Neural progenitor cell (in vitro differentiated cells): ENCODE measurements at places on chromosomes 1 and 21. TPM values are rescaled to one million over a fixed set of nuclear protein-coding genes. Genes with fewer than 3 reads are reported as not detected.

DNA sequence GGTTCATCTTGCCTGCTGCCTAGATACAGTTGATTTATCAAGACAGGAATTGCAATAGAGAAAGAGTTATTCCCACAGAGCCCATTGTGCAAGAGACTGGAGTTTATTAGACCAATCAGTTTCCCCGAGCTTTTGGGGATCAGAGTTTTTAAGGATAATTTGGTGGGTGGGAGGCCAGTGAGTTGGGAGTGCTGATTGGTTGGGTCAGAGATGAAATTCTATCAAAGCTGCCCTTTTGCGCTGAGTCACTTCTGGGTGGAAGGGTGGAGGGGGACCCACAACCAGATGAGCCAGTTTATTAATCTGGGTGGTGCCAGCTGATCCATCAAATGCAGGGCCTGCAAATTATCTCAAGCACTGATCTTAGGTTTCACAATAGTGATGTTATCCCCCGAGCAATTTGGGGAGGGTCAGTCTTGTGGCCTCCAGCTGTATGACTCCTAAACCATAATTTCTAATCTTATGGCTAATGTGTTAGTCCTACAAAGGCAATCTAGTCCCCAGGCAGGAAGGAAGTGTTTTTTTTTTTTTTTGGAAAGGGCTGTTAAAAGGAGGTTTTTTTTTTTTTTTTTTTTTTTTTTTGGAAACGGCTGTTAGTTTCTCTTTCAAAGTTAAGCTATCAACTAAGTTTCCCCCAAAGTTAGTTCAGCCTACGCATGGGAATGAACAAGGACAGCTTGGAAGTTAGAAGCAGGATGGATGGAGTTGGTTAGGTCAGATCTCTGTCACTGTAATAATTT, 7.4 kb downstream of the SLC16A4 start:
- H3K27me3 ChIP-seq = no peaks in the 10 kb centered on the region
- H3K27ac ChIP-seq = no peak overlapping the region
- H3K4me3 ChIP-seq = no peak overlapping the region
- DNase-seq = no peak
- no peaks in the 10 kb centered on the region for H3K4me1 ChIP-seq

DNA sequence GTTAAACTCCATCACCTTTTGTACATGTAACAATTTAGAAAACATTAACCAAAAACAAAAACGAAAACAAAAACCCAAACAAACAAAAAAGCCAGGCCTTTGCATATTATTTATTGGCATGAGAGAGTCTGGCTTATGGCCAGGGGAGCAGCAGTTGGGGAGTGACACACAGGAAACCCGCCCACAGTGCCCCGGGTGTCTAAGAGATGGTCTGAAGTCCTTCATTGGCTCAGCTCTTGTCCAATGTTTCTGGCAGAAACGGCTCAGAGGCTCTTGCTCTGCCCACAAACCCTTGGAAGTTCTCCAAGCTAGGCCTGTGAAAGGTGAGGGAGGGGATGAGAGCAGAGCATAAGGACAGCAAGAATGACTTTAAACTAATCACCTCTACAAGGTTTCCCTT, 131.5 kb downstream of the CNIH3 start:
- no peaks in the 10 kb centered on the region for H3K27me3 ChIP-seq
- no peak overlapping the region for H3K27ac ChIP-seq
- H3K4me1 ChIP-seq = no peaks in the 10 kb centered on the region
- H3K4me3 ChIP-seq = no peak overlapping the region
- no peak for DNase-seq

GRCh38 chr1:161251579-161251978, 7.0 kb upstream of the PCP4L1 start:
- no peak overlapping the region for H3K4me3 ChIP-seq
- no peak for DNase-seq
- no peaks in the 10 kb centered on the region for H3K27me3 ChIP-seq
- H3K36me3 ChIP-seq = no peaks in the 10 kb centered on the region
- no peak overlapping the region for H3K27ac ChIP-seq

DNA sequence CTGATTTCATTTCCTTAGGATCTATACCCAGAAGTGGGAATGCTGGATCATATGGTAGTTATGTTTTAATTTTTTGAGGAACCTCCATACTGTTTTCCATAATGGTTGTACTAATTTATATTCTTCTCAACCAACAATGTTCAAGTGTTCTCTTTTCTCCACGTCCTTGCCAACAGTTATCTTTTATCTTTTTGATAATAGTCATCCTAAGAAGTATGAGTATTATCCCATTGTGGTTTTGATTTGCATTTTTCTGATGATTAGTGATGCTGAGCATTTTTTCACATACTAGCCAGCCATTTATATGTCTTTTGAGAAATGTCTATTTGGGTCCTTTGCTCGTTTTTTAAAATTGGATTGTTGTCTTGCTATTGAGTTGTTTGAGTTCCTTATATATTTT, 38.5 kb downstream of the ABCD3 start:
- H3K36me3 ChIP-seq = peaks cover 1% of the 10 kb centered on the region
- H3K27me3 ChIP-seq = no peaks in the 10 kb centered on the region
- no peak for DNase-seq
- H3K4me1 ChIP-seq = no peaks in the 10 kb centered on the region
- H3K27ac ChIP-seq = no peak overlapping the region

DNA sequence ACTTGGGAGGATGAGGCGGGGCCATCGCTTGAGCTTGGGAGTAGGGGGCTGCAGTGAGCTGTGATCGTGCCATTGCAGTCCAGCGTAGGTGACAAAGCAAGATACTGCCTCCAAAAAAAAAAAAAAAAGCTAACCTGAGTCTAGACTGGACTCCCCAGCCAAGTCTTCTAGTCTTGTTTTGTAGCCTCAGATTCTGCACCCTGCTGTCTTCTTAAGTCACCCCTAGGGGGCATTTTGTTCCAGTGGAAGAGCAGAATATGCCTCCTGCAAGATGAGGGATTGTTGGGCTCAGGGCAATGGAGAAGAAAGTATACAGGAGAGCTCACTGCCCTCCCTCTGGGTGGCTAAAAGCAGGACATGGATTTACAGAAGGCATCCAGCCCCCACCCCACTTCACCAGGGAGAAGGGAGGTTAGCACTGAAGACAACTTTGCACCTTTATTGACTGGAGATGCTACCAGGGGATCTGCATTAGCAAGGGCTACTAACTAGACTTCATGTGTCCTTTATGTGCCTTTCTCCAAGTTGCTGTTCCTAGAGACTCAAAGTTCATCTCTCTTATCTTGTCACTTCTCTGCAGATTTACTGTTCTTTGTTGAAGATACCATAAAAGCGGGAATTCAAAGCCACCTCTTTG, 15.3 kb upstream of the RNF187 start:
- peaks cover 17% of the 10 kb centered on the region for H3K4me1 ChIP-seq
- no peaks in the 10 kb centered on the region for H3K36me3 ChIP-seq
- H3K27ac ChIP-seq = no peak overlapping the region
- H3K4me3 ChIP-seq = no peak overlapping the region
- peaks cover 84% of the 10 kb centered on the region for H3K27me3 ChIP-seq

GRCh38 chr1:85135392-85135798, 65.4 kb downstream of the SYDE2 start:
- H3K36me3 ChIP-seq = no peaks in the 10 kb centered on the region
- peaks cover 24% of the 10 kb centered on the region for H3K27me3 ChIP-seq
- DNase-seq = no peak
- no peak overlapping the region for H3K27ac ChIP-seq
- peaks cover 15% of the 10 kb centered on the region for H3K4me1 ChIP-seq

- no peaks in the 10 kb centered on the region for H3K36me3 ChIP-seq
- H3K27ac ChIP-seq = no peak overlapping the region
- no peak for DNase-seq
- H3K4me3 ChIP-seq = no peak overlapping the region
- no peaks in the 10 kb centered on the region for H3K27me3 ChIP-seq
Observed at GRCh38 chr1:169196161-169196560, 89.7 kb downstream of the ATP1B1 start.

GRCh38 chr1:20343149-20343937, 52.7 kb downstream of the VWA5B1 start:
- peak overlapping the region; percentile 42 for H3K4me3 ChIP-seq
- peaks cover 31% of the 10 kb centered on the region for H3K27me3 ChIP-seq

- H3K4me1 ChIP-seq = no peaks in the 10 kb centered on the region
- no peak overlapping the region for H3K27ac ChIP-seq
- H3K4me3 ChIP-seq = no peak overlapping the region
Observed at GRCh38 chr1:160624464-160624863, 22.4 kb downstream of the SLAMF1 start.

DNA sequence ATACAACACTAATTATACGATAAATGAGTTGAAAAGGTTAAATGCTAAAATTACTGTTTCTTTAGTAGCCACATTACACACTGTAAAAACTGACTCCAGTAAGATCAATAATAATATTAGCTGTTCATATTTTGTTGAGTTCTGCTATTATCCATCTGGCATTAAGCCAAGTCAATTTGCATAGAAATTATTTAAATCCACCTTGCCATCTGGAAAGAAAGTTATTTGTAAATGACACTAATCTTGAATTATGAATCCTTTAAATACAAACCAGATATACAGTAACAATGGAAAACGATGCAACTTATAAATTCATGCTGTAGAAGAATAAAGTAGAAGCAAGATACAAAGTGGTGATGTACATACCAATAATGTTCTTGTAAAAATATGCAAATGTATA, 81.4 kb upstream of the BCL10 start:
- no peaks in the 10 kb centered on the region for H3K4me1 ChIP-seq
- H3K27ac ChIP-seq = no peak overlapping the region
- no peak overlapping the region for H3K4me3 ChIP-seq
- no peaks in the 10 kb centered on the region for H3K36me3 ChIP-seq
- no peak for DNase-seq
- no peaks in the 10 kb centered on the region for H3K27me3 ChIP-seq

DNA sequence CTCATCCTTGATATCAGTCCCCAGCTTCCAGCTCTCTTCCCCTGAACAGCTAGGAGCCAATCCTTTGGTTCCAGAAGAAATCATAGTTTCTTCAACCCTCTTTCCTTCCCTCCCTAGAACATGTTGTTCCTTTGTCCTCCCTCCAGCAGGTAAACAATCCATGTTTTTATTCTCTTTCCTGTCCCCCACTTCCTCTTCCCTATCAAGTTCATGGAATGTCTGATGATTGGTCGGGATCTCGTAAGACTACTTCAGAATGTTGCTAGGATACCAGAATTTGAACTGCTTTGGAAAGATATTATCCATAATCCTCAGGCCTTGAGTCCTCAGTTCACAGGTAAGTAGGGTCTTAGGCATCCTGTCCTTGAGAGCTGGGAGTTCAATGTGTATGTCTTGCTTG, 23.1 kb upstream of the SLC27A3 start:
- no peaks in the 10 kb centered on the region for H3K27me3 ChIP-seq
- no peak overlapping the region for H3K27ac ChIP-seq
- no peak for DNase-seq
- no peaks in the 10 kb centered on the region for H3K36me3 ChIP-seq
- H3K4me3 ChIP-seq = no peak overlapping the region
- H3K4me1 ChIP-seq = peaks cover 17% of the 10 kb centered on the region

DNA sequence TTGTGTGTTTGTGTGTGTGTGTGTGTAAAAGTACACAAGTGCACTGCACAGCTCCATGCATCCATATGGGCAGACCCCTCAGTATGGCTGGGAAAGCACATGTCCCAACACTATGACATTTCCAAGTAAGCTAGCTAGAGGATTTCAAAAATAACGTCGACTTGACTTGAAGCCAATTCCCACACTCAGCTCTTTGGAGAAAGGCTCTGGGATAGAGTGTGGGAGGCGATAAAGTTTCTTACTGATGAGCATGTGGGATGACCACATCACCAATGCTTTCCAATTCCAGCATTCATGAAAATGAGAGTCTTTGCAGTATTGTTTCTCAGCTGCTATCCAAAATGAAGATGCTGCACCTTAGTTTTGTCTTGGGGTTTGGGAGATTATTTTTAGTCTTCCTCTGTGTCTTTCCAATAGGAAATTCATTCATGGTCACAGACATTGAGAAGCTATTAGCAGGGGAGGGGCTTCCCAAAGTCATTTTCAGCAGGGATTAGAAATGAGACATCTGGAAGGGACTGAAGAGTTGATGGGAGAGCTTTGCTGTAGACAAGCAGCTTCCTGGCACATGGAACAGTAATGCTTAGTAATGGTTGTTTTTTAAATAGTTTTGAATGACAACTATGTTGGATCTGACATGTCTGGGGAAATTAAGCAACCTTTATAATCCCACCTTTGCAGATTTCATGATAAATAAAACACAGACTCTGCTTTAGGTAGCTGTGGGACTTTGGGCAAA, 143.5 kb downstream of the ASTN1 start:
- H3K27ac ChIP-seq = no peak overlapping the region
- no peak for DNase-seq
- H3K27me3 ChIP-seq = no peaks in the 10 kb centered on the region
- H3K36me3 ChIP-seq = no peaks in the 10 kb centered on the region
- no peaks in the 10 kb centered on the region for H3K4me1 ChIP-seq

GRCh38 chr1:84450910-84451309, 28.2 kb upstream of the RPF1 start:
- peaks cover 3% of the 10 kb centered on the region for H3K27me3 ChIP-seq
- H3K4me3 ChIP-seq = no peak overlapping the region

GRCh38 chr1:3863231-3863935, 6.1 kb downstream of the DFFB start:
- H3K36me3 ChIP-seq = no peaks in the 10 kb centered on the region
- H3K4me3 ChIP-seq = no peak overlapping the region
- no peak for DNase-seq
- no peak overlapping the region for H3K27ac ChIP-seq

DNA sequence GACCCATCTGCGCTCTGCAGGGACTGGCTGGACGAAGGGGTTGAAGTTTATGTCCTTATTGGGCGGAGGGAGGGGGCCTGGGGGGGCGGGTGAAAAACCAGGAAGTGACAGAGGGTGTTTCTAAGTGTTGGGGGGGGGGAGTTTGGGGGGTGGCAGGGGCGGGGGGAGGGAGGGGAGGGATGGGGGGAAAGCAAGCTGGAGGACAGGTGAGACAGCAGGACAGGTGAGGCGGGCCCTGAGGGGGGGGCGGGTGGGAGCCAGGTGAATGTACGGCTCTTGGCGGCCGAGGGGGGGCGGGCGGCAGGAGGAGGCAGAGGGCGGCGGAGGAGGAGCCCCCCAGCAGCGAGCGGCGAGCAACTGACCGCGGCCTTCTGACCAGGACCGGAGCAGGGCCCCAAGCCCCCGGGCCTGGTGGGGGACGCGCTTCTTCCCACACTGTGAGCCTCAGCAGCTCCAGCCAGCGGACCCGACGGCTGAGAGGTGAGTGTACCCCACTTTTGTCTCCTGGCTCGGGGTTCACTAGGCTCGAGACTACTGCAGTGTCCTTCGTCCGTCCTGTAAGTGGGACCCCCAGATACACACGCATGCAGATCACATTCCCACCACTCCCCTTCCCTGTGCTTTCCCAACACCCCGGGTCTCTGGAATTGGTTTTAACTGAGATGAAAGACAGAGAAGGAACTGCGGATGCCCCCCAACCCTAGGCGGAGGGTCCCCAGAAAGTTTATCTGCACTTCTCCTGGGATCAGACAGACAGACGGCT, at the start of gene ZBTB7B:
TSS of gene ZBTB7B (plus strand) at position 339 of the 763 bp plus-strand sequence. CDS start 11,859 bp downstream, outside the sequence.
- H3K4me1 ChIP-seq = peaks cover 20% of the 10 kb centered on the region
- H3K4me3 ChIP-seq = peak within 1 kb of the TSS; percentile 72
- DNase-seq = peak; percentile 59
- H3K27me3 ChIP-seq = no peaks in the 10 kb centered on the region

- H3K4me1 ChIP-seq = peaks cover 23% of the 10 kb centered on the region
- H3K27me3 ChIP-seq = peaks cover 6% of the 10 kb centered on the region
- no peaks in the 10 kb centered on the region for H3K36me3 ChIP-seq
- peak; percentile 88 for DNase-seq
- H3K4me3 ChIP-seq = peak overlapping the region; percentile 25
Observed at GRCh38 chr1:82485591-82486369, 685.0 kb downstream of the ADGRL2 start.

The TIE1 gene
- total RNA-seq = 0.21 and 0.25 TPM in 2 replicates

The GBP6 gene
- total RNA-seq = not detected in 2 replicates

The CSF3R gene
- total RNA-seq = 0.56 TPM in 1 of 2 replicates, not detected in the other

The GBP4 gene
- total RNA-seq = not detected in 2 replicates

The LCA5L gene
- 2.6 and 4.7 TPM in 2 replicates for total RNA-seq

The TMEM82 gene
- total RNA-seq = 0.56 TPM in 1 of 2 replicates, not detected in the other

The CACNA1S gene
- 0.11 and 0.12 TPM in 2 replicates for total RNA-seq

The C8B gene
- not detected in 2 replicates for total RNA-seq

The GNAT2 gene
- total RNA-seq = 0.25 TPM in 1 of 2 replicates, not detected in the other
